ENCODE measurements at places on chromosomes 4 and X.
A peak's percentile ranks its signal among the peaks of the same experiment; 100 is the strongest.

DNA sequence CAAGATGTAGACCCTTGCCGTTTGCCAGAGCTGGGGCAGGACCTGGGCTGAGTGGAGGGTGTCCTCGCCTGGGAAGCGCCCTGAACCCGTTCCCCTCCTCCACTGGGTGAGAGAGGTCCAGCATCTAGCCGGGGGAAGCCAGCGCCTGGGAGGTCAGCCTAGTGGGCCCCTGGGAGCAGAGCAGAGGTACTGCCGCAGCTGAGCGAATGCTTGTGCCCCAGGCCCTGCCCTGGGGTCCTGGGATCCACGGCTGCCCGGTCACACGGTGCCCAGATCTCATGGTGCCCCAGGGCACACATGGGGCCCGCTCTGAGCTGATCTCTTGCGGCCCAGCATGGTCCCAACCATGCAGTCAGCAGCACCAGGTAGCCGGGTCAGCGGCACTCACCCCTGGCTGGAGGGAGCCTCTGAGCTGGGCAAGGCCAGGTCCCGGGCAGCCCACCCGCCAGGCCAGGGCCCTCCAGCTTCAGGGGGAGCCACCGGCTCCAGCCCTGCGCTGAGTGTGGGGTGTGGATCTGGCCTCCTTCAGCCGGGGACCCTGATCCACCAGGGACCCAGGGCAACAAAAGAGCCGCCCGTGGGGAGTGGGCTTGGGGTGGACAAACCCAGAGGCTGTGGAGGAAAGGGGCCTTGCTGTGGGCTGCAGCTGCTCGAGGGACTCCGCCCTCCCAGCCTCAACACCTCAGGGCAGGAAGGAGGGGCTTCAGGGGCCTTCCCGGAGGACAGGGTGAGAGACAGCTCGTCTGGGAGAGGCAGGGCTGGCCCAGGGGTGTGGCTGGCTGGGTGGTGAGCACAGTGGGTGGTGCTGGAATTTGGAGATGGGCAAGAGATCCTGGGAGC is 4.1 kb upstream of the CPLX1 start:
- no peak for DNase-seq

GRCh38 chrX:46903458-46904242 is 8.6 kb upstream of the JADE3 start:
- DNase-seq = peak; percentile 79

DNA sequence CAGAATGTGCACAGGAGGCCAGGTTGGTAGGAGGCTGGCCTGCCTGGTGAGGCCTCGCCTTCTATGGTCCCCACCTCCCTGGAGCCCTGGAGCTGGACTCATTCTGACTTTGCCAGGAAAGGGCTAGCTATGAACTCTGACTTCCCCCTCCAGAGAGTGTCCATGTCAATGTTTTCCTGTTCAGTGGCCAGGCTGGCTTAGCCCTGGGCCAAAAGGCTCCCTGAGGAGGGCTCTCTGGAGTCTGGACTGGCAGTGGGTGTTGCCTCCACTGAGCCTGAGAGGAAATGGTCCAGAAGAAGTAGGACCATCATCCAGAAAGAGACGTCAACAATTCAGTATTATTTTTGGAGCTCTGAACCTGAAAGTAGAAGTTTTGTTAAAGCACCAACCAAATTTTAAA is 178.7 kb downstream of the CHIC2 start:
- no peak for DNase-seq

GRCh38 chr4:122842984-122843531 is 16.4 kb downstream of the FGF2 start:
- no peak for DNase-seq

DNA sequence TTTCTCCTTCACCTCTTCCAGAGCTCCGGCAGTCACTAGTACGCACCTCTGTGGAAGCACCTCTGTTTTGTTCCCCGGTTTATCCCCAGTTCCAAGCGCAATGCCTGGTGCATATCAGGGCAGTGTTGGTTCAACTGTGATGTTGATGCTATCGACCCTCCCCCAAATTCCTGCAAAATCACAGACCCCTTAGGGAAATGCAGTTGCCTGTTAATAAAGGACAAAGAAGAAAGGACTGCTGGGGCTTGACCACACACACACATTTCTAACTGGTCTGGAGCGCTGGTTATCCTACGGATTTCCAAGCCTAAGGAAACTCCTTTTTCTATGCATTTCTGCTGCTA is 530 bp upstream of the NMU start:
- no peak for DNase-seq
